ENCODE measurements at places on chromosomes 6 and 20.

- no peak for DNase-seq
Measured at GRCh38 chr6:167090171-167090570, 32.7 kb upstream of the CCR6 start.

- no peak for DNase-seq
Measured at GRCh38 chr6:45946352-45946751, 69.3 kb downstream of the CLIC5 start.

DNA sequence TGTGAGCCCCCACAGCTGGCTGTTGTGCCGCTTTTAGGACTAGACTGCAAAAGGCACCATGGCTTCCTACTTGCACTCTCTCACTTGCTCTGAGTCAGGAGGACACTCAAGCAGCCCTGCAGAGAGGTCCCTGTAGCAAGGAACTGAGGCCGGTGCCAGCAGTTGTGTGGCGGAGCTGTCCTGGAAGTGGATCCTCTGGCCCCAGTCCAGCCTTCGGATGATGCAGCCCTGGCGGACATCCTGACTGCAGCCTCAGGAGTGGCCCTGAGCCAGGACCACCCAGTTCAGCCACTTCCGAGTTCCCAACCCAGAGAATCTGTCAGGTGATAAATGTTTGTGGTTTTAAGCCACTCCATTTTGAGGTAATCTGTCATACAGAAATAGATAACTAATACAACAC lies 17.5 kb downstream of the CTCFL start:
- no peak for DNase-seq

DNA sequence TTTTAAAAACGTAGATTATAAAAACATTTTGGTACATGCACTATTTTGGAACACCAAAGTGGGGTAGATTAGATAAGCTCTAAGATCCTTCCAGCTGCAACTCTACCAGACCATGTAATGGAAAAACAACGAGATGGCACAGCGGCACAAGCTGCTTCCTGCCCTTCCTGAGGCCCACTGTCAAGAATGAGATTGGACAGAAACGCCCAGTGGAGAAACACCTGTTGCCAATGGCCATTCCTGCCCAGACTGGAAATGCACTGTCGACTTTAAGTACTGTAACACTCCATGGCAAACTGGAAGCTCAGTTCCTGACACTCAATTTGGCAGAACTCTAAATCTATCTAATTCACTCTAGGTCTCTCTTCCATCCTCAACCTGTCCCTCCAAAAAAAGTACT lies 21.4 kb downstream of the EDEM2 start:
- no peak for DNase-seq

- DNase-seq, result no peak
Measured at GRCh38 chr20:44111712-44112335, 75.2 kb downstream of the JPH2 start.

DNA sequence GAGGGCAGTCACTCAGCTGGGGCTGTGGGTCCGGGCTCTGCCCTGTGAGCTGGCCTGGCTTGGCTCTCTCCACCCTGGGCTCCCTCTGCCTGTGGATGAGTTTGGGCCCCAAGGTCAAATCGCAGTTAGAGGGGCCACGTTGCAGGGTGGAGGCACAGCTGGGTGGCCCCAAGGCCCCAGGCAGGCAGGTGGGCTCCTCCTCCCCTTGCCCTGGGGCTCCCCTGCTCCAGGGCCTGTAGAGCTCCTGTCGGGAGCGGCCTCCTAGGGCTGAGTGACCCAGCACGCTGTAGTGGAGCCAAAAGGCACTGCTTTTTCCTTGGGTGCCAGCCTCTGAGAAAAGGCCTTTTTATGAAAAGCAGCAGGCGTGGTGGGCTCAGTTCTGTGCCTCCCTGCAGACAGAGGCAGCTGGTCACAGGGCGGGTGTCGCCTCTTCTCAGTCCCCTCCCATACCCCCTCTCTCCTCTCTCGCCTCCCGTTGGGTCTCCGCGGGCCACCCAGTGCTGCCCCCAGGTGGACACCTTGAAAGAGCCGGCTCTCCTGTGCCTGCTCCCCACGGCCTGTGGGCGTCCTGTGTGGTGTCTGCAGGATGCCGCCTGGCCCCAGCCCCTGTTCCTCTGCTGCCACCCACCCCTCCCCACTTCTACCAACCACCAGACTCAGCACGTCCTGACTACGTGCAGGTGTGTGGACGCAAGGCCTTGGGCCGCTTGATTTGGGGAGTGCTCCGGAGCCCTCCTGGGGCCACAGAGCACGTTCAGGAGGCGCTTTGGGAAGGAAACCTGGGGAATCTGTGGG lies 13.2 kb downstream of the SS18L1 start:
- DNase-seq, result no peak

- DNase-seq, result no peak
Measured at GRCh38 chr6:160088784-160089533, 32.7 kb upstream of the SLC22A1 start.

DNA sequence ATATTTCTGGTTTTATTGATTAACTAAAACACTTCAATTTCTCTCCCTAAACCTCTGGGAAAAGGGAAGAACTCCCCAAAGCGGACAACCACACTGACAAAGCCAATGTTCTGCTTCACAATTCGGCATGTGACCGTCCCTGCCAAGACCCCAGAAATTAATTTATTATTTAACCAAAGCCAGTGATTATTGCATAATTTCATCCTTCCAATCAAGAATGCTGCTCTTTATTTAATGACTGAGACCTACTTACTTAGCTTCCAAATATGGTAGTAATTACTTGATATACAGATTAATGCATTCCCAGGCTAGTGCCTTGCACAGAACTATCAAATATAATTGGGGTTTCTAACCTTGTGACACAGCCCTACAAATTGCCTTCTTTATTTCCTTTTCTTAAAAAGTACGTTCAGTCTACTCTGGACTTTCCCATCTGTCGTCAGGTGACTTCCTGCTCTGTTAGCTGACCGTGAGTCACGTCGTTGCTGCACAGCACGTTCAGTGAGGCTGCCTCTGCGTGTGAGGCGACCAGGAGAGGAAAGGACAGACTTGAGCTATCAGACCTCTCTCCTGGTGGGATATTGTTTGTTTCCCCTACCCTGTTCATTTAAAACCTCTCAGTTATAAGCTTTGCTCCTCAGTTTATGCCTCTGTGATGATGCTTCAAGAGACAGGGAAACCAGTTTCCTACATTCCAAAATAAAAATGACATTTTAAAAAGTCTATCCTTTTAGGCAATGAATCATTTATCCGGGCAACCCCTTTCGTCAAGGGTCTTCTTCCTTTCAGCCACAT lies 55.7 kb upstream of the TNFAIP3 start:
- peak; percentile 31 for DNase-seq

- peak; percentile 21 for DNase-seq
Measured at GRCh38 chr20:51985013-51985415, 182.7 kb upstream of the SALL4 start.

GRCh38 chr20:584161-584970 lies 25.7 kb downstream of the TCF15 start:
- DNase-seq, result no peak

DNA sequence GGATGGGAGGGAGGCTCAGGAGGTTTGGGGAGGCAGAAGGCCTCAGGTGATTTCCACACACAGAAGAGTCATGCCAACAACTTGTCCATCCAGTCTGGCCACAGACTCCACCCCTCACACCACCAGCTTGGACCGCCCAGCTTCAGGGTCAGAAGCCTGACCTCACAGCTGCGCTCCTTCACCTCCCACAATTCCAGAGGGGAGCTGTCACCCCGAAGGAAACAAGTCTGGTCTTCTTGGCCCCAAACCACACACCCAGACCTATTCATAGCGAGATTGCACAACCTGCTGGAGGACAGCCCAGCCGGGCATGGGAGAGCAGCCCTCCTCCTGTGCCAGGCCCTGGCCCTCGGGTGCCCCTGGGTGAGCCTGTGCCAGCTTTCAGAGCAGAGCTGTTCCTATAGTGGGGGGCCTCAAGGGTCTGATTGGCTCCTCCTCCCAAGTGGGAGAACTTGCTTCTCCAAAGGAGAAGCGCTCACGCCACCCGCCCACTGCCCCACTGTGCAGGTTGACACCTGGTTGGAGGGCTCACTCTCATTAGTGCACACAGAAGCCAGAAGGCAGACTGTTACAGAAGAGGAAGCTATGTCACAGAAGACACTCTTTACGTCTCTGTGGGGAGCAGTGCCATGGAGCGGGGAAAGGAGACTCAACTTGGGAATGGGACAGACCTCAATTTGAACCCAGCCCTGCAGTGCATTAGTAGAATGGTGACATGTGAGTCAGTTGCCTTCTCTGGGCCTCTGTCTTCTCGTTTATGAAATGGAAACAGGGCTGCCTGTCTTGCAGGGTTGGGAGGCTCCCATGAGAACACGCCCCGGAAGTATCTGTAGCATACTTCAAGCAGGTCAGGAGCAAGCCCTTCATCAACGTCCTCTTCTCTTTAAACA lies 128.8 kb downstream of the FOXO3 start:
- peak; percentile 39 for DNase-seq

GRCh38 chr20:32539817-32540675 lies 45.1 kb downstream of the NOL4L start:
- DNase-seq, result no peak

DNA sequence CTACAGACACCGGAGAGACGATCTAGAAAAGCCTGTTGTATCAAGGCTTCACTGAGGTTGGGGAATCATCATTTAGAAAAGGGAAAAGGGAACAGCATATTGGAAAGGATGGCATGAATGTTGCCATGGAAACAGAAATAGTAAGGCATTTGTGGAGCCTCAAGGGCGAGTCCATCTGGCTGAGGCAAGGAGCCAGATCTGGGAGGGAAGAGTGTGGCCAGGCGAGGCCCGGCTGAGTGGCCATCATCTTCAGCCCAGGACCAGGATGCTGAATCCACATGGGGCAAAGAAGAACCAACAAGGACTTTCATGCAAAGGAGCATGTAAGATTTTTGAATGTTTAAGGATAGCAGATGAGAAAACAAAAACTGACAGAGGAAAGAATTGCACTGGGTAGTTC lies 85.8 kb downstream of the MAP3K5 start:
- no peak for DNase-seq

DNA sequence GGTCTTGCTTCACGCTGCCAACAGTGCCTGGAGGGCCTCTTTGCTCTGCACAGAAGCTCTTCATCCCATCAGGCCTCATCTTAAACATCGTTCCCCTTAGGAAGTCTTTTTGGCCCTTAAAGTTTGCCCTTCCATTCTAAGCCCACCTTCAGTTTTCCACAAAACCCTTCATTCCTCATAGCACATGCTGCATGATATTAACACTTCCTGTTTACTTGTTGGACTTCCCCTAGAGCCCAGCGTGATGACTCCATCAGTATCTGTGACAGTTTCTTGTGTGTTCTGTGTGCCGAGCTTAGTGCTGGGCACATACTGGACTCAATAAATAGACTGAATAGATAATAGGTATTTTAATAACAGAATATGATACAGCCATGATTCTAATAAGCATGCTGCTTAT lies 2.2 kb downstream of the NT5DC1 start:
- no peak for DNase-seq

DNA sequence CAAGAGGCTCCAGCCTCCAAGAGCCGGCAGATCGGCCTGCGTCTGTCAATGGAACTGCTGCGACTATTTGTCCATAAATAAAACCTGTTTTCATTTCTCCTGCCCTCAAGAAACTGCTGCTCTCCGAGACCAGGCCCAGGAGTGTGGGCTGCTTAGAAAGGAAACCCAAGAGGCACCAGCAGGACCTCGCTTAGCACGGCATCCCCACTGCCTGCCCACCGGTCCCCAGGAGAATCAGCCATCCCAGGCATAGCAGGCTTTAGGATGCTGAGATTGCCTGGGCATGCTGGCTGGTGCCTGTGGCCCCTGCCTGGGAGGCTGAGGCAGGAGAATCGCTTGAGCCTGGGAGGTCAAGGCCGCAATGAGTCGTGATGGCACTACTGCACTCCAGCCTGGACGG lies 17.6 kb downstream of the NTSR1 start:
- no peak for DNase-seq

GRCh38 chr20:38173237-38174156 lies 8.4 kb upstream of the TGM2 start:
- DNase-seq, result peak; percentile 50

DNA sequence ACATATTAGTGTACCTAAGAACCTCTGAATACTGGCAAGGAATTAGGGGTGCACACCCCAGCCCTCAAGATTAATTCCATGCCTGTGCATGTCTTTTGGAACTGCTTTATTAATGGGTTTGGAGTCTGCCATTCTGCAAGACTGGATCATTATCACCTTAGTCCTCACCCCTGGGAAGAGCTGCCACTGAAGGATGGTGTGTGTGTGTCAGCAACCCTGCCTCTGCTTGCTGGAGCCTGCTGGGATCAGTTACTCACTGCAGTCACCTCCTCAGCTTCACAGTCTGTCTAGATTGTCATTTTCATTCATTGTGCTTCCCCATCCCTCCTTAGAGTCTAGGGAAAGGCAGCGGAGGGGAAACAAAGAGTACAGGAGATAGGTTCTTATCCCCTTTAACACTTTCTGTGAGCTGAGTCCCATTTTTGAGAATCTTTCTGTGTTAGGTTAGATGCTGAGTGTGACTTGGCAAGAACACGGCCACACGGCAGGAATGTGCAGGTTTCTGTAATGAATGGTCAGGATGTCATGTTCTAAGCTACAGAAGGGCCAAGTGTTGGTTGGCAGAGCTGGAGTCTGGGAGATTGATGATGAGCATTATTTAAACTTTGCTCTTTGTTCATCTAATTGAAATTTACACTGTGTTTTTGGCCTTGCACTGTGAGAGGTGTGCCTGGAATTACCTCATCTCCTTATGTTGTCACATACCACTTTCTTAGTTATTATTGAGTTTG lies 21.1 kb downstream of the GHRH start:
- DNase-seq, result no peak

GRCh38 chr6:138454981-138455706 lies 44.1 kb downstream of the NHSL1 start:
- no peak for DNase-seq

DNA sequence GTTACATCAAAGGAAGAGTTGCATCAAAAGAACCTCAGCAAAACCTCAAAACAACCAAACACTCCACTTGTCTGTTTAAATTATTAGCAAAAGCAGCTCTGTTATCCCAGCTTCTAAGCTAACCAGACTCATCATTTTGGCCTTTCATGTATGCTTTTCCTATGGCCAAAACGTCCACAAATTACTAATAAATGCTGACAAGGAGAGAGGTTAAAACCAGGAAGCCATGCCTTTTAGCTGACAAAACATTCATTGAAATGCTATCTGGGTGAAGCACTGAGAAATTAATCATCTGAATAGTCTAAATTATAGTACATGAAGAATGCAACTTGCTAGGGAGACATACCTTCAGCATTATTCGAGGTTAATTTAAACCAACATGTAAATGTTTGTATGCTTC lies 80.6 kb downstream of the LAMA2 start:
- DNase-seq, result no peak

DNA sequence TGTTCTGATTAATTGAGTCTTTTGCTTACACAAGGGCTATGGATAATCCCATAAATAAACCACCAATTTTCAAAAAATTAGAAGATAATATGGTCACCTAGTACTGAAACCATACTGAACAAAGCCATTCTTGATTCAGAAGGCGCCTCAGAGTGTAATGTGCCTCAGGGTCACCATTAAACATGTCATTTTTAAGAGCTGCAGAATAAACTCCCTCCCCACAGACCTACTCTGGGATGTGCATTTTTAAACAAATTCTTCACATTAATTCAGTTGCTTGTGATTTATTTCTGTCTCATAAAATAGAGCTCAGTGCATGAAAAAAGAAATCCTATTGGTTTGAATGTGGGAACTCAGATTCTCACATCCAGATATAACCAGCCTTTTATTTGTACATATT lies 202.1 kb upstream of the HEY2 start:
- DNase-seq, result no peak
